ENCODE measurements at places on chromosomes 2 and 18.

GRCh38 chr2:189624648-189625355 is 36.5 kb upstream of the ASNSD1 start:
- no peak for DNase-seq

- DNase-seq = no peak
These were observed 213.1 kb downstream of the NBAS start for GRCh38 chr2:15348045-15348444.

- no peak for DNase-seq
These were observed 15.0 kb downstream of the ZBTB7C start for GRCh38 chr18:48394176-48394575.

- no peak for DNase-seq
These were observed 19.5 kb upstream of the GLS start for GRCh38 chr2:190860985-190861680.

GRCh38 chr18:60174832-60175231 is 197.7 kb downstream of the MC4R start:
- no peak for DNase-seq

DNA sequence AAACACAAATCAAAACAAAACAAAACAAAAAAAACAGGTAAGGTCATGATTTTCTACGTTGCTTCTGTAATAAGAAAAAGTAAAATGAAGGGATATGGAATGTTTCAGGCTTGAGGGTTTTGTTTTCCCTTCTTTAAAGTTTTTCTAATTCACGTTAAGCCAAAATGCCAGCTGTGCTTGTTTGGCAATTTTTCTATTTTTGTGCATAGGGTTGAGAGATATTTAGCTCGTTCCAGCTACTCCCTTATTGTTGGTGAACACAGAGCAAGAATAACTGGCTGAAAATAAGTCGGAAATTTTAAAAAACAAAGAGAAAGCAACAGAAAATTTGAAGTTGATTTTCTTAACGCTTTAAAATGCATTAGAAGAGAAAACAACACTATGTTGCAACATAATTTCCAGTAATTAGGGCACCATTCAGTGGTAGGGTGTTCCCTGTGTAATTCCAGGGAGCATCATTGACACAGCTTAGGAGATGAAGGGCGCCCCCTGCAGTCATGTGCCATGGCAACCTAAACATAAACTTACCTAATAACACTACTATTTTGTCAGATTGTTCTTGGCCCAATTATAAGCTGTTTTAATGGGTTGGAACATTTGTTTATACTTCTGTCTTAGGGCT is 99.5 kb downstream of the DTNA start:
- no peak for DNase-seq

Data from C1 segment of cervical spinal cord (tissue), 14 donors.